NCI-H446 treated with DMSO at 0.1 percent for 48 hours (cell line): ENCODE measurements at places on chromosomes 11 and 22.

GRCh38 chr11:72327606-72328005 is 83.6 kb upstream of the PHOX2A start:
- no peak for DNase-seq

DNA sequence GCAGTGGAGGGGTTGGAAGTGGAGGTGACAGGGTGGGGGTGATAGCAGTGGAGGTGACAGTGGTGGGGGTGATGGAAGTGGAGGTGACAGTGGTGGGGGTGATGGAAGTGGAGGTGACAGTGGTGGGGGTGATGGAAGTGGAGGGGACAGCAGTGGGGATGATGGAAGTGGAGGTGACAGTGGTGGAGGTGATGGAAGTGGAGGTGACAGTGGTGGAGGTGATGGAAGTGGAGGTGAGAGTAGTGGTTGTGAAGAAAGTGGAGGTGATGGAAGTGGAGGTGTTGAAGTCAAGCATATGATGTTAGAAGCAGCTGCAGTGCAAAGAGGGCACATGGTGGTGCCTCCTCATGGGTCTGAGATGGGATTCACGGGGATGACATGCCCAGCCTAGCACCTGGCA is 141.5 kb downstream of the CACNA1I start:
- no peak for DNase-seq

DNA sequence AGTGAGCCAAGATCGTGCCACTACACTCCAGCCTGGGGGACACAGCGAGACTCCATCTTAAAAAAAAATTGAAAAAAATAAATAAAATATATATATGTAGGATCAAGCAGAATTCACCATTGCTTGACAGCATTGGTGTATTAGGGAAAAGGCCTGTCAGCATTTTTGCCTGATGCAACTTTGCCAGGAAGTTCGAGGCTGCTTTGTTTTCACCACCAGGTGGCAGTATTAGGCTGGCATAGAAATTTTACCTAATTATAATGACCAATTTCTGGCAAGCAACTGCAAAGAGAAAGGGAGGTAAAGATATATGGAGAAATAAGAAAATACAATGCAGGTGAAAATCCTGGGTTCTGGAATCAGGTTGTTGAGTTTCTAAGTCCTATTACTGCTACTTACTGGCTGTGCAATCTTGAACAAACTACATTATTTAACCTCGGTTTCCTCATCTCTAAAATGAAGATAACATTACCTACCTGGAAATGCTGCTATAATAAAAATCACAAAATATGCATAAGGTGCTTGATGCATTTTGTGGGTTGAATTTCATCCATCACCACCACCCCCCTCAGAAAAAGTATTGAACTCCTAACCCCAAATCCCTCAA is 24.7 kb downstream of the LAYN start:
- DNase-seq = peak; percentile 49

GRCh38 chr11:60563553-60564235 is 48.5 kb downstream of the MS4A13 start:
- DNase-seq = no peak

DNA sequence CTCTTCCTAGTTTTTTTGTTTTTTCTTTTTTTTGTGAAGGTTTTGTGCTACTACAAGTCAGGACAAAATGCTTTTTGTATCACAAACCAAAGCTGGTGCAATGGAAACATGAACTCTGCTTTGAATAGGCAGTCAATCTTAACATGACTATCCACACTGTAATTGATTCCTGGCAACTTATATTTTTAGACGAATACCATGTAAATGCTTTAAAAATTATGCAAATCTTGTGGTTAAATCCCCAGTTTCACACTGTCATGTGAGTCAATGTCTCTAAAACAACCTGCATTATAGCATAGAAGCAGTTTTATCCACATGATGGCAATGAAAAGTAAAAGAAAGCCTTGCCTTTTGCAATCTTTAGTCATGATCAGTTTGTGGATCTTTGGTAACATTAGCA is 8.9 kb downstream of the TRPC6 start:
- DNase-seq = no peak

DNA sequence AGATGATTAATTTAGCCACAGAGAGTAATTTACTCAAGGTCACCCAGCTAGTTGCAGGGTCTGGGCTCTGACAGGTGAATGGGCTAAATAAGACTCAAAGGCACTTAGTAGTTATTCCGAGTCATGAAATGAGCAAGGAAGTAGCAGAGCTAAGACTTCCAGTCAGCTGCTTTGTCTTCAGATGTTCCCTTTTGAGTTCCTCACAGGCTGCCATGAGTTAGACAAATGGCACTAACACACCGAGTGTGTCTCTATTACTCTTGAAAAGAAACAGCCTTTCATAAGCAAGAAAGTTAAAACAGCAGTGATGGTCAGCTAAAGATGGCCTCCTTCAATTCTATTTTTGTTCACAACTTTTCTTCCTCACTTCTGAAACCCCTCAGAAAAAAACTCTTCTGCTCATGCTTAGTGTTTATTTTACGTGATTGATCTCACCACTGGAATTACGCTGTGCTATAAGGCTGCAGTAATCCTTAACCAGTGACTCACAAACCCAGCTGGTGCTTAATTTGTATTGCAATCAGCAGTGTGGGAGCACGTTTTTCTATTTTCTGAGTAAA is 389.1 kb downstream of the AASDHPPT start:
- DNase-seq = peak; percentile 28

- DNase-seq = no peak
Measured at GRCh38 chr22:29570456-29570855, 10.5 kb downstream of the NIPSNAP1 start.

- no peak for DNase-seq
Measured at GRCh38 chr22:48750282-48750681, 1077.4 kb downstream of the BRD1 start.

GRCh38 chr22:30905696-30906341 is 62.8 kb downstream of the MORC2 start:
- DNase-seq = no peak

GRCh38 chr11:69111624-69112542 is 43.9 kb upstream of the SMIM38 start:
- no peak for DNase-seq

GRCh38 chr22:38868886-38869381 is 3.1 kb downstream of the CBX6 start:
- peak; percentile 35 for DNase-seq

- peak; percentile 83 for DNase-seq
Measured at GRCh38 chr22:26658671-26659478, 1.5 kb downstream of the MIAT start.

DNA sequence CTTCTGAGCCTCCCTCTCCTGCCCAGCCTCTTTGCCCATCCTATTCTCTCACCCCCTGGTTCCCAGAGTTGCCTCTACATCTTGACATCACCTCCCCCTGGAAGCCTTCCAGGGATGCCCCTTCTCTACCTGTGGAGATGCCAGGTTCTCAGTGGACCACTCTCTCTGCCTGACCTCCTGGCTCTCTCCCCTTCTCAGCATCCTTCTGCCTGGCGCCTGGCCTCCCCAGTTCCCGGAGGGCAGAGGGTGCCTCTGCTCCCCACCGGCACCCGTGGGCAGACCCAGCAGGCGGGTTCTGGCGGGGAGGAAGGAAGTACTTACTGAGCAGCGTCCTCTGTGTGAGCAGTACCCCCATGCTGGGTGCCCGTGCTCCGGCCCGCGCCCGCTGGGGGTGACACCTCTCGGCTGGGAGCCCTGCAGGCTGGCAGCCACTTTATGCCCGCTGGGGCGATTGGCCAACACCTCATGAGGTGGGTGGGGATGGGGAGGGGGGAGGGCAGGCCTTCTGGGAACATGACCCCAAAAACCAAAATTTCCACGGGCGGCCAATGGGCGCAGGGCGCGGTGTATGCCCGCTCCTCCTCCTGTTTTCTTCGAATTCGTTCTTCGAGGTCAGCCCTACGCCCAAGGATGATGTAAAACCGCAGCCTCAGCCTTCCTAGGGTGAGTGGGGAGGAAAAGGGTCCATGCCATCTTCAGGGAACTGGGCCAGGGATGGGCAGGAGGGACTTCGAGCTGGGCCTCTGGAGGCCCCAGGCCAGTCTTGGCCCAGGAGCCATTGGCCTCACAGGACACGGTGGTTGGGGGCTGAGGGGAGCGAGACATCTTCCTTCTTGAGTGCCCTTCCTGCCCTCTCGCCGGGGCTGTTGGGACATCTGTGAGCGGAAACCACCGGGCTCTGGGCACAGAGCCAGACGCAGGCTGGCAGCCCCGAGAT is at the start of gene OSM:
OSM (minus strand) TSS at position 407 of the 937 bp plus-strand sequence; CDS start at position 355, 52 bp downstream.
- no peak for DNase-seq

DNA sequence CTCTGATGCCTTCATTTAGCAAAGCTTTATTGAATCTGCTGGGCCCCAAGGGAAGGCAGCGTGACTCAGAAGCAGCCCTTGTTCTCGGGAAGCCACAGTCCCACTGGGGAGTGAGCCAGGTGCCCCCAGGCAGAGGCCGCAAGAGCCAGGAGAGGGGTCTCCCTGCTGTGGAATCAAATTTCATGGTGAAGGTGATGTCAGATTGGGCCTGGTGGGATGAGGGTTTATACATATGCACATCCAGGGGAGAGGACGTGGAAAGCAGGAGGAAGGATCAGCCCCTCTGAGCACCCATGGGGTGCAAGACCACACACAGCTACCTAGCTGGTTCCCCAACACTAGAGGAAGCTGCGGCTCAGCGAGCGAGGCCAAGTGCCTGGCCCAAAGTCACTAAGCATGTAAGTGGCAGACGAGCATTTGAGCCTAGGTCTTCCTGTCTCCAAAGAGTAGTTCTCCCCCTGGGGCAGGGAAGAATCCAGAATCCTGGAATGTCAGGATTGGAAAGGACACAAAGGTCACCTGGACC is 2.0 kb downstream of the SYNGR1 start:
- no peak for DNase-seq

DNA sequence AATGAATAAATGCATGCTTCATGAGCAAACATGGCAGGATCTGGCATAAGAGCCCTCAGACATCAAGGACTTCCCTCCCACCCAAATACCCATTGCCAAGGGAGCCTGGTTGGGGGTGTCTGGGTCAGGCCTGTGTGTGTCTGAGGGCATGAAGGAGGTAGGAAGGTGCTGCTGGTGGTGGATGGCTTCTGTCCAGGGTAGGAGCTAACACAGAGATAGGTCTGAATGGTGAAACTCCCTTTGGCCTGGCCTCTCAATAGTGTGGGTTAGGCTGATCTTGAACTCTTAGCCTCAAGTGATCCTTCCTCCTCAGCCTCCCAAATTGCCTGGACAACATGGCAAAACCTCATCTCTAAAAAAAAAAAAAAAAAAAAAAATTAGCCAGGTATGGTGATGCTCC is 2.8 kb downstream of the AMPD3 start:
- no peak for DNase-seq

DNA sequence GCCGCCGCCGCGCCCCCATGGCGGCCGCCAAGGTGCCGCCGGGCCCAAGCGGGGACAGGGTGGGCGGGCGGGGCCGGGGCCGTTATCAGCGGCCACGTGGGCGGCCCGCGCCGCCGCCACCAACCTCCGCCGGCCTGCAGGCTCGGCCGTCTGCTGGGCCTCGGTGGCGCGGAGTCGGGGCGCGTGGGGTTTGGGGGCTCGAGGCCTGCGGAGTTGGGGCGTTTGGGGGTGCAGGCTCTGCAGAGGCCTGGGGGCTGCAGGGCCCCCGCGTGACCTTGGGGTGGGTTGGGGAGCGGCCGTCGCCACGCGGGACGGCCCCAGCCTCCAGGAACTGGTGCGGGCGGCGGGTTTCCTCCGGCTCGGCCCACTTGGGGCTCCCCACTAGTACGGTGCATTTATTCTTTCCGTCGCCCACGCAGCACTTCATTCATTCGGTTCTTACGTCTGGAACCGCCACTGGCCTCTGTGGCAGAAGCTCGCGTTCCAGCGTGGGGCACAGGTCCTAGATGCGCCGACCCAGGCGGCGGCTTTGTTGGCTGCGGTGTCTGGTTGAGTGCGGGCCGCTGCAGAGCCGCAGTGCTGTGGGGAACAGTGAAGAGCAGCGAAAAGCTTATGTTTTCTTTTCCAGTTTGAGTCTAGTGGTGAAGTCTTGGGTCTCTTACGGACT is 740 bp upstream of the TRMT2A start:
- no peak for DNase-seq

- no peak for DNase-seq
Measured at GRCh38 chr11:83115551-83115950, 41.4 kb upstream of the PCF11 start.

- DNase-seq = no peak
Measured at GRCh38 chr11:88164806-88165585, 10.2 kb downstream of the RAB38 start.

GRCh38 chr11:2586793-2587131 is 113.0 kb downstream of the KCNQ1OT1 start:
- no peak for DNase-seq

DNA sequence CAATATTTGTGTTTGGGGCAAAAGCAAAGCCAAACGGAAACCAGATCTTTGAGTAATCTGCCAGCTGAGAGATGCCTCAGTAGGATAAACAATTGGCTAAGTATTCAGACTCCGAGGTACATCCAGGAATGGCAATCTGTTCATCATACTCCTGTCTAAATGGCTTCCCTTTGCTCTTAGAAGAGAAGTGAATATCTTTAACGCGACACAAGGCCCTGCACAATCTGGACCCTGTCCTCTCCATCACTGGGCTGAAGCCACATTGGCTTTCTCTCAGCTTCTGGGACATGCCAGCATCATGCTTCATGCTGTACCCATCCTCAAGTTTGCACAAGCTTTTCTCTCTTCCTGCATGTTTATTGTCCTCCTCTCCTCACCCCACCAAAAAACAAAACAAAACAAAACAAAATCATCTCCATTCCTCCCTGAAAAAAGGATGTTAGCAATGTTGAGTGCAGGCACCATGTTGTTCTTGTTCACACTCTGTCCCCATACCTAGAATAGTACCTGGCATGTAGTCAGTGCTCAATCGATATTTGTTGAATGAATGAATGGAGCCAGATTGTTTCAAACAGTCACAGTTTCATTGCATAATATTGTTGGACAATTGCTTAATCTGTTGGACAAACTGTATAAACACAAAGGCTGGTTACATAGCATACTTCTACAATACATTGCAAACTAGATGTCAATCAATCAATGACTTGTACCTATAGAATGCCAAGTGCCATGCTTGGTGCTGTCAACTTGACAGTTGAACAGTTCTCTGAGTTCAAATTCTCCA is 38.2 kb upstream of the SESN3 start:
- peak; percentile 51 for DNase-seq

DNA sequence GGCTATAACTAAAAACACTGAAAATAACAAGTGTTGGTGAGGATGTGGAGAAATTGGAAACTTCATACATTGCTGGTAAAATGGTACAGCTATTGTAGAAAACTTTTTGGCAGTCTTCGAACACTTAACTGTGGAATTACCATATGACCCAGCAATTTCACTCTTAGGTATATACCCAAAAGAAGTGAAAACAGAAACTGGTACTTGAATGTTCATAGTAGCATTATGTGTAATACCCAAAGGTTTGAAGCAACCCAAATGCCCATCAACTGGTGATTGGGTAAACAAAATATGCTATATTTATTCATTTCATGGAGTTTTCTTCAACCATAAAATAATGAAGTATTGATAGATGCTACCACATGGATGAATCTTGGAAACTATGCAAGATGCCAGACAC is 40.8 kb upstream of the FTH1 start:
- DNase-seq = no peak

GRCh38 chr22:40235308-40235707 is 57.6 kb downstream of the TNRC6B start:
- no peak for DNase-seq

GRCh38 chr11:119626197-119626841 is 102.7 kb downstream of the NECTIN1 start:
- no peak for DNase-seq
